ENCODE measurements at places on chromosomes 12 and 14. TPM values are rescaled to one million over a fixed set of nuclear protein-coding genes. Genes with fewer than 3 reads are reported as not detected.

Gene COX8C
- total RNA-seq: 1.2 TPM

DNA sequence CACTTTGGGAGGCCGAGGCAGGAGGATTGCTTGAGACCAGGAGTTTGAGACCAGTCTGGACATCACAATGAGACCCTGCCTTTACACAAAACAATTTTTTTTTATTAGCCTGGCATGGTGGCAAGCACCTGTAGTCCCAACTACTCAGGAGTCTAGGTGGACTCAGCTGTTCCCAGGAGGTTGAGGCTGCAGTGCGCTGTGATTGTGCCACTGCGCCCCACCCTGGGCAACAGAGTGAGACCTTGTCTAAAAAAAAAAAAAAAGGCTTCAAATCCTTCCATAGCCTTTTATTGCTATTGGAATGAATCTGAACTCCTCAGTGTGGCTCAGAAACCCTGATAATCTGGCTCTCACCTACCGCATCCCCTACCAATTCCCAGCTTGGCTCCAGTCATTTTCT lies 26.1 kb downstream of the AK7 start:
- DNase-seq: no peak

DNA sequence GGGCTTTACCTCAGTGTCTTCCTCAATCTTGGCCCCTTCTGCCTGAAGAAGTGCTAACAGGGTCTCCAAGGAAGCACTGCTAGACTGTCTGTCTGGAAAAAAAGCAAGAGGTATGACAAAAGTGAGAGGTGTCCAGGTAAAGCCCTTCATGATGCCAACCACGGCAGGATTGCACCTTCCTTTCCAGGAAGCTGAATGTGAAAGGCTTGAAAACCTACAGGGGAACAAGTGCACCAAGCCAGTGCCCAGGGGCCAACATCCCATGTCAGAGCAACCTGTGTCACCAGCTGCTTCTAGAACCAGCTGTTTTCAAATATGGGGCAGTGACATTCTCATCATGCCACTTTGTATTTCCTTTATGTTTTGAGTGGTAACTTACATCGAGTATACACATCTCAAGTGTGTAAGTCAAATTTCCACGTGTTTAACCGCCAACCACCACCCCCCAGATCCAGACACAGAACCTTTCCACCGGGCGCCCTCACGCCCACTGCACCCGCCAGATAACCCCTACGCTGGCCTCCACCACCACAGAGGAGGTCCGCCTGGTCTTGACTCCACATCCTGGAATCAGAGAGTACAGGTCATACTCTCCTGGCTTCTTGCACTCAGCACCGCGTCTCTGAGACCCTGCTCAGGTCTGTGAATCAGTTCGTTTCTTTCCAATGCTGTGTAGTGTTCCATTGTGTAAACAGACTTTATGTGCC lies 27.3 kb downstream of the VPS37B start:
- DNase-seq: no peak

GRCh38 chr14:78488938-78489337 lies 318.8 kb downstream of the NRXN3 start:
- no peak for DNase-seq

GRCh38 chr12:127125607-127126259 lies 1141.2 kb upstream of the TMEM132C start:
- peak; percentile 67 for DNase-seq

GRCh38 chr14:93857081-93857480 lies 68.8 kb upstream of the PRIMA1 start:
- no peak for DNase-seq
